ENCODE measurements at places on chromosomes 2 and 18.

DNA sequence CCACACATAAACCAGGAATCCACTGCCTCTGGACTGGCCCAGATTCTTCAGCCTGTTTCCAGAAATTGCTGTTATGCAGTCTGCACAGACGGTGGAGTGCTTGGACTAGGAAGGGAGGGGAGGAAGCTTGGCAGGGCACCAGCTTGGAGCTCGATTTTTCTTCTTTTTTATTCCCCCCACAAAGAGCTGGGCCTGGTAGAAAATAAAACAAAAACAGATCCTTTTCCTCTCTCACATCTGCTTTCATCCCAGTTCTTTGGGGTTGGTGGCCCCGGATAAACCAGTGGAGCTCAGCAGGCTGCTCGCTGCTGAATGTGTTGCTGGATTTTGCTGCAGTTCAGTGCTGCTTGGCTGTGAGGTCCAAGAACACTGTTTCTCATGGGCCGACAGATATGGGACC, 16.0 kb downstream of the LRRTM1 start:
- no peak for DNase-seq

- DNase-seq, result no peak
Measured at GRCh38 chr2:150383587-150383986, 103.9 kb downstream of the RND3 start.

DNA sequence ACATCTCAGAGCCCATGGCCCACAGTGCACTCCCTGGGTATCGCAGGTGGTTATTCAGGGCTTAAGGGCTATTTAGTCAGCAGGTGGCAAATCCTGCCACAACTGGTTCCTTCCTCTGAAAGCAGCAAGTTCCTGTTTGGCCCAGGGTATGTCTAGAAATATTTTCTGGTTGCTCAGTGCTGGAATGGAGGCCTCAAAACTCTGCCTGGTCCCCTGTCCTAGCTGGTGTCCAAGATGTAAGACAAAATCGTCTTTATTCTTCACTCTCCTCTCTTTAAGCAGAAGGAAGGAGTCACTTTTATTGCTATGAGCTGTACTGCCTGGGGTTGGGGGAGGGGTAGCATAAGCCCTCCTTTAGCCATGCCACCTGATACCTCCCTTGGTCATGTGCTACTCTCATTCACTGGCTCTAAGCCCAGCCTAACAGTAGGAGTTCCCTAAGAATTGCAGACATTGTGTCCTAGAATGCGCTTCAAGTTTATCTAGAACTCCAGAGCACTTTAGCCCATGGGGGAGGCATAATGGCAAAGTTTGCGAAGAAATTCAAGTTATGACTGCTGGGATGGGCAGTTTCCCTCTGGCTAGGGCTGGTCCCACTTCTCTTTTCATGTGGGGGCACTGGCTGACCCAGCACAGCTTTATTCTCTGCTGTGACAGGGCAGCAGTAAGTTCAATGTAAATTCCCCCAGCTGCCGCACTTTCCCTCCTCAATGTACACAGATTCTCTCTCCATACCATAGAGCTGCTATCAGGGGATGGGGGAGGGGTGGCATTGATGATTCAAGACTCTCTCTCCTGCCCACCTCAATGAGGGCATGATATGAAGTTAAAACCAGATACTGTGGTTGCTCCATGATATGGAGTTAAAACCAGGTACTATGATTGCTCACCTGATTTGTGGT, 27.1 kb upstream of the CWC22 start:
- DNase-seq, result no peak

DNA sequence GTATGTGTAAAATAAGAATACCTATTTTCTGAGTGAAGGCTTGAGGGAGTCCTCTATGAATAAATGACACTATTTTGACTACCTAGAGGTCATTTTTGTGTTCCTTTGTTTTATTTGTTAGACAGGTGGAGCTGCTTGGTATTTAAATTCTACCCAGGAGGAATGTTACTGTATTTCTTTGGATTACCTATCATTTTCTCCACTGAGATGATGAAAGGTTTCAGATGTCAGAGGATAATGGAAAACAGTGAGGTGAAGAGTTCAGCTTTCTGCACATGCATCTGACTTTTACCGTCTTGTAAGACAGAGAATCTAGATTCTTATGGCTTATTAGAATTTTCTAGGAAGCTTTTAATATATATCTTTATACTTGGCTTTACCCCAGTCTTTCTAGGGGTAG, 689.8 kb upstream of the NXPH2 start:
- DNase-seq, result no peak

DNA sequence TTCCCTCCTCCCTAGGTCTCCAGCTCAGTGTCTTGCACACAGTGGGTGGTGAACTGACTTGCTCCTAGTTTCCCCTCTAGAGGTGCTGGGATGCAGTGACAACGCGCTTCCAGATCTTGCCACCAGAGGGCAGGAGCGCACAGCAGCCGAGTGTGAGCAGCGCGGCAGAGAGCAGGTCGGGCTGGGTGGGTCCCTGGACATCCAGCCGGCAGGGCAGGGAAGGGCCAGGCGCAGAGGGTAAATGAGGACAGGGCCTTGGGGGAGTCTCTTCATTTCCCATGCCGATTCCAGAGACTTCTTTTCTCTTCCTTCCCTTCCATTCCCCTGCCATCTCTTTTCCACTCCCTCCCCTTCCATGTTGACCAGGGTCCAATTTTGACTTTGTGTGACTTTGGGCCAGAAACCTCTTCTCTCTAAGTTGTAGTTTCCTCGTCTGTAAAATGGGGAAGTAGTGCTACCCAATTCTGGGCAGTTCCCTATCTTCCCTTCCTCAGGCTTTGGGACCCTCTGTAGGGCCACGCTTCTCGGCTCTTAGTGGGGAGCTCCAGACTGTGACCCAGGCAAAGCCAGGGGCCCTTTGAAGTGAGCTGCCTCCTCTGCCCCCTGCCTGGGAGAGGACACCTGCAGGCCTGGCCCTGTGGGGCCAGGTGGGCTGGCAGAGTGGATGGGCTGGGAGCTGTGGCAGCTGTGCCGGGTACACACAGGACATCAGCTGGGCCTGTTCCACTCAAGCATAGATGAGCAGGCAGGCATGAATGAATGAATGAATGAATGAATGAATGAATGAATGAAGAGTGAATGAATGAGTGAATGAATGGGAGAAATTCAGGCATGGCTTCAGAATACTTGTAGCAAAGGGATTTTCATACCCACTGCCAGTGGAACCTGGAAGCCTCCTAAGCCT, 43.3 kb upstream of the TAF1B start:
- DNase-seq, result peak; percentile 87

DNA sequence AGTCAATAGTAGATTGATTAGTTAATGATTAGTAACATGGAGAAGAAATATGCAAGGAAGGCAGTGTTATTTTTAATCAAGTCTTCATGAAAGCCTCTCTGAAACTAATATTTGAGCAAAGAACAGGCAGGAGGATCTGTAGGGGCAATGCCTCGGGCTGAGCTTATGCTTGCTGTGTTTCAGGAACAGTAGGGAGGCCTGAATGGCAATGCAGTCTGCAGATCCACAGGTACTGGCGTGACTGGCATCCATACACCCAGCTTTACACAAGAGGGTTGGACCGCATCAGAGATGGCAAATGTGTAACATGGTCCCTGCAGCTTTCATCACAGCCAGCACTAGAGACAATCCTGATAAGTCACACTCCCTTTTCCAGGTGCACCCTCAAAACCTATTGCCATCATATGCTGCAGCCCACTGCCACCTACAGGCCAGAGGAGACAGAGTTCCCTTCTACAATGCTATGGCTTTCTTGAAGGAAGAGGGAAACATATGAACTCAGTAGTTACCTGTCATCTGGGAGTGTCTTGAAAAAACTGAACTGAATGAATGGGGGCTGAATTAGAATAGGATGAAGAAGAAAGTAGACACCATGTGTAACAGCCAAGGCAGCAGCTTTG, 582.4 kb upstream of the RAB6C start:
- DNase-seq, result no peak

DNA sequence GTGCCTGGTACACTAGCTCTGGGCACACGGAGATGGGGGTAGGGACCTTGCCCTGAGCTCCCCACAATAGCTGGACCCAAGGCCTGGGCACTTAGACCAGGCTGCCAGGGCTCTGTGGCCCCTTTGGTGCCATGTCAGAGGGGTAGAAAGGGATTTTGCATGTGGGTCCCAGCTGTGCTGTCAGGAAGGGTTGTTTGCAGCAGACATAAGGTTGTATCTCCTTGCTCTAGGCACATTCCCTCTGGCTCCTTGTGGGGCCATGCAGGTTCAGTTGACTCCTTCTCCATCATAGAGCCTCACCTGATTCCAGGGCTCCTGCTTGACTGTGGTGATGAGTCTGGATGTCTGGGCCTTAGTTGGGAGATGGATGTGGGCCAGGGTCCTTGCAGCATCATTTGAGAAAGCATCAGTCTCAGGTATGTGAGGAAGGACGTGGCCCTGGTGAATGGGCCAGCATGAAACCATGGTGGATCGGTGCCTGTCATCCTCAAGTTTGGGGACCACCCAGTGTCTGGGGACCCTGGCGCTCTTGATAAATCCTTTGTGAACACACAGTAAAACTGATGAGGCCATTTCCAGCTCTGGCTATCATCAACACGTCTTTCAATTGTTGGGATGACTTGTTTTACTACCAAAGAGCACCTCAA, 461.9 kb upstream of the HS6ST1 start:
- no peak for DNase-seq

- DNase-seq, result no peak
Measured at GRCh38 chr2:44522846-44523245, 161.1 kb downstream of the CAMKMT start.

GRCh38 chr2:175176624-175177023, 4.9 kb downstream of the ATP5MC3 start:
- no peak for DNase-seq

DNA sequence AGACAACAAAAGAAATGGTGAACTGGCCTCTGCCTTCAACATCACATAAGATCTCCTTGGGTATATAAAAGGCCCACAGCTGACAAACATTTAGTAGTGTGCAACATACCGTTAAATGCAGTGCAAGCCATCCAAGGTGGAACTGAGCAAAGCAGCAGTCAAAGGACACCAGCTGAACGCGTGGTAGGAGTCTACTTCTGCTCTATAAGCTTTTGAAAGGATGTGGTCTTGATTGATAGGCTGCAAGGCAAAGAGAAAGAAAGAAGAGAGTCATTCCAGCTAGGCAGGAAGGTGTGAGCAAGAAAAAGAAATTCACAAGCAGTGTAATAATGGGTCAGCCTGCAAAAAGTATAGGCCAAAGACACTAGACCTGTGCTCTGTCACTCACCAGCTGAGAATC, 356.3 kb downstream of the SATB2 start:
- no peak for DNase-seq

DNA sequence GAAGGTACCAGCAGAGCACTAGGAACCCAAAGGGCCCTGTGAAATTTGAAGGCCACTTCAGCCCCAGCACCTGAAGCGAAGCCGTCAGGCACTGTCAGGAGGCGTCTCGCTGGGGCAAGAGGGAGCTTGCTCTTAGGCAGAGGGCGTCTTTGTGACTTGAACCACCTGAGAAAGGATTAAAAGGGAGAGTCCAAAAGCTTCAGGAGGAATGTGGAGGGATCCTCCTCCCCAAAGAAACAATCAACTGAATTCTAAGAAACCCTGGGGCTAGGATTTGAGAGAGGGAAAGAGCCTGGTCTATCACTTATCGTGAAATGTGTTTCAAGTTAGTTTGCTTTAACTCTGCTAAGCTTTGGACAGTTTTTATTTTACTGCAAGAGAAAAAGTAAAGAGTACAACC, 324.9 kb upstream of the SOX11 start:
- no peak for DNase-seq

DNA sequence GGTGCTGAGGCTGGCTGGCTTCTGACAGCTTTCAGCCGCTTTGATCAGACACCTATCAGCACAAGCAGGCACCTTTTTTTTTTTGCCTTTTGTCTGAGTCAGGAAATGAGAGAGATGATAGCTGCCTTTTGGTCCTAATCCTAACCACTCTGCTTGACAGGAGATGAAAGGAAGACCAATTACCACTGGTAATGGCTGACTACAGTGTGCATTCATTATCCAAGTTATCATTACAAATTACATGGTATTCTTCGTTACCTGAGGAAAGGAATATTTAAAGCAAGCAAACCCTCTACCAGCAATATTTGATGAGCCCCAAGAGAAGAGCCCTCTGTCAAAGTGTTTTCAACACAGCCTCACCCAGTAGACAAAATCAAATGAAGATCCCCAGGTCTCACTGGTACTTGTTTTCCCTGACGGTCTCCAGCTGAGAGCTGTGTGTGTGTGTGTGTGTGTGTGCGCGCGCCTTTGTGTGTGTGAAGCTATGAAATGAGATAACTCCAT, 925.7 kb downstream of the DCDC2C start:
- no peak for DNase-seq

- DNase-seq, result no peak
Measured at GRCh38 chr18:79902640-79903039, 48.8 kb downstream of the SLC66A2 start.

DNA sequence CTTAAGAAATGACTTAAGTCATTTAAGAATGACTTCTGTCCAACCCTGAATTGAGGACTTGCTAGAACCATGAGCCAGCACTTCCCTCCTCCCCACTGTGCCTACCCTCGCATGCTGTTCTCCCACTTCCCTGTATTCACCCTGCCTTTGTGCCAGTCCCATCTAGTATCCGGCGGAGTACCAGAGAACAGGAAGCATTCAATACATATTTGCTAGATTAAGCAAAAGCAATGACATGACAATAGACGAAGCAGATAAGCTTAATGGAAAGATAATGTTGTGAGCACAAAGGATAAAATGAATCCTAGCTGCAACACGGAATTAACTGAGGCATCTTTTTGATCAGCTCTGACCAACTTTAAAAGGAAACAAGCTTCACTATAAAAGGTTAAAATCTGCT, 328.5 kb downstream of the TDRD15 start:
- no peak for DNase-seq

Data from stimulated activated CD4-positive, alpha-beta T cell treated with anti-CD3 and anti-CD28 coated beads, Interleukin-4, amount 100 ng/mL, for 24 hours (primary cell).